HEK293T (cell line): ENCODE measurements at places on chromosomes 1 and 21.

GRCh38 chr1:210457568-210457967 lies 128.9 kb downstream of the HHAT start:
- DNase-seq: no peak

- DNase-seq: no peak
Observed at GRCh38 chr1:79561521-79561978, 555.0 kb upstream of the ADGRL4 start.

GRCh38 chr1:39129514-39129913 lies 75.0 kb upstream of the MACF1 start:
- no peak for DNase-seq

DNA sequence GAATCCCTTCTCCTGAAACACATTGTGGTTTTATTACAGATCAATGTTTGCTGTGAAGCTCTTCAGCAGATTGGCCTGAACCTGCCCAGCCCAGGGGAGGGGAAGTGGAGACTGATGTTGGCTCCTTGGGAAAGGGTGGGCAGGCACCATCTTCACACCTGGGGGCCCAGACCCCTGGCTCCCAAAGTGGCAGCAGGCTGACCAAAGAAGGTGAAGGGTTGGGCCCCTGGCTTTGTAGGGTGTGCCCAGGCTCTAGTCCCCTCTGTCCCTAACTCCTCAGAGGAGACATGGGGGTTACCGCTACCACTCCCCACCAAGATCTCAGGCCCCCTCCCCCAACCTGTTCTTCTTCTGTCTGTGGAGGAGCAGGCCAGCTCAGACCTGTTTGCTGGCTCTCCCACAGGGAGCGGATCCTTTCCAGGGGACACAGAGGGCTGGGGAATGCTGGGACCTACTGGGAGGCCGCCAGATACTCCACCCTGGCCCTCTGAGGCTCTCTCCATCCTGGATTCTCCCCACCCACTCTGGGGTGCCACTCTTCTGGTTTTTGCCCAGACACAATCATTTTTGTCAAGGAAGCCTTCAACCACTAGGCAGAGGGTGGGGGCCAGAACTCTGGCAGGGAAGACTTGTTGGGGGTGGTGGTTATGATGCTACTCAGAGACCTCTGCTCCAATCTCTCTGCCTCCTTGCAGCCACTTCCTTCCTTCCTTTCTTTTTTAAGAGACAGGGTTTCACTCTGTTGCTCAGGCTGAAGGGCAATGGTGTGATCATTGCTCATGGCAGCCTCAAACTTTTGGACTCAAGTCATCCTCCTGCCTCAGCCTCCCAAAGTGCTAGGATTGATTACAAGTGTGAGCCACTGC lies 5.0 kb upstream of the EFNA3 start:
- DNase-seq: no peak

DNA sequence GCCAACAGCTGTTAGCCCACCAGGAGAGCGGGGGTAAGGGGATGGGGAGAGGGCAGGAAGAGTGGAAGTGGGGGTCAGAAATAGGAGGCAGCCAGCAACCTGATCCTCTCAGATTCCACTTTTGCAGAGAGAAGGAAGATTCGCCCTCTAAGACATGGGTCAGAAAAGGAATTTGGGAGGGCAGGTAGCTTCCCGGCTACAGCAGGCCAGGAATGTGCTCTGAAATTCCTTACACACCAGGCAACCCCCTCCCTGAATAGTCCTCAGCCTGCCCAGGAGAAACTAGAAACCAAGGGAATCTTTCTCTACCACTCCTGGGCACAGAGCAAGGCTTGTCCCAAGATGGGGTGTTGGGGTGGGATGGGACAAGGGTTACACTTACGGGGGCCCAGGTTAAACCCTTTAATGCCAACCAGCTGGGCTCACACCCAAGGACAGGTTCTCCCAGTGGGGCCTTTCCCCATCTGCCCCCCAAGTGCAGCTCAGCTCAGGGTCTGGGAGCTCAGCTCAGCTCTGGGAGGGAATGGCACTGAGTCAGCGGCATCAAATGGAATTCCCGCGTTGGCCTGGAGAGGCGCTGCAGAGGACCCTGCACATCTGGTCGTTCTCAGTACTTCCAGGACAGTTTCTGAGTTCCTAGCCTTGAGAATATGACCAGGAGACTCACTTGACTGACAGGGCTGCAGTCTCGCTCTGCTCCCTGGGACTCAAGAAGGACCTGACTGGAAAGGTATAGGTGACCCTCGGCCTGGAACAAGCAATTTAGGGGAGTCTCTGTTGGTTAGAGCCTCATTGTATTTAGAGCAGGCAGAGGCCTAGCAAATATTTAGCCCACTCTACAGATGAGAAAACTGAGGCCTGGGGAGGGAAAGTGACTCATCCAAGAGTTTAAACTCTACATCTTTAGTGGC lies 761 bp downstream of the TNNT2 start:
- peak; percentile 93 for DNase-seq

DNA sequence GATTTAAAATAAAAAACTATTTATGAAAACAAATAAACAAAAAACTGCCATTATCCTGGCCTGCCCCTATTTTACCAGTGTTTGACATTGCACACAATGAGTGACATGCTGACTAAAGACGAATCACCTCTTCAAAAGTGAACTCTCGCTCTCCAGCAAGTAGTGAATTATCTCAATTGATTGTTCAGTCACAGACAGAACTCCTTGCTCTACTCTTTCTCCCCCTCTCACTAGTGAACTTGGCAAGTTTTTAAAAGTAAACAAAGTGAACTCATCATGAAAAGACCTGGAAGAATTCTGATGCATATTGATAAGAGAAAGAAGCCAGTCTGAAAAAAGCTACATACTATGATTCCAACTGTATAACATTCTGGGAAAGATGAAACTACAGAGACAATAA lies 4.7 kb upstream of the C1orf52 start:
- DNase-seq: no peak

DNA sequence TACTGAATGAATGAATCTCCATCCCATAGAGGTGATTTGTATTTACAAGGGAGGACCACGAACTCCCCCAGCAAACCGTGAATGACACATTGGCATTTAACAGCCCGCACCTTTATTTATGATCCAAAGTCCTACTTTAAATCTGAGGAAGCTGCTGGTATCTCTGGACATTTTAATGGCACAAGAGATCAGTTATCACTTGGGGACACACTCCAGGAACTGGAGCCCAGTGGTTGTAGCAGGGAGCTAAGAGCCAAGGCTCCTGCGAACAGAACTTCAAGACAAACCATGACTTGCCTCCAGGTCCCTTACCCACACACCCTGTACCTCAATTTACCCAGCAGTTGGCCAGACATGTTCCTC lies 1.2 kb downstream of the CTNNBIP1 start:
- no peak for DNase-seq

- DNase-seq: no peak
Observed at GRCh38 chr1:205365945-205366463, 9.3 kb upstream of the KLHDC8A start.

DNA sequence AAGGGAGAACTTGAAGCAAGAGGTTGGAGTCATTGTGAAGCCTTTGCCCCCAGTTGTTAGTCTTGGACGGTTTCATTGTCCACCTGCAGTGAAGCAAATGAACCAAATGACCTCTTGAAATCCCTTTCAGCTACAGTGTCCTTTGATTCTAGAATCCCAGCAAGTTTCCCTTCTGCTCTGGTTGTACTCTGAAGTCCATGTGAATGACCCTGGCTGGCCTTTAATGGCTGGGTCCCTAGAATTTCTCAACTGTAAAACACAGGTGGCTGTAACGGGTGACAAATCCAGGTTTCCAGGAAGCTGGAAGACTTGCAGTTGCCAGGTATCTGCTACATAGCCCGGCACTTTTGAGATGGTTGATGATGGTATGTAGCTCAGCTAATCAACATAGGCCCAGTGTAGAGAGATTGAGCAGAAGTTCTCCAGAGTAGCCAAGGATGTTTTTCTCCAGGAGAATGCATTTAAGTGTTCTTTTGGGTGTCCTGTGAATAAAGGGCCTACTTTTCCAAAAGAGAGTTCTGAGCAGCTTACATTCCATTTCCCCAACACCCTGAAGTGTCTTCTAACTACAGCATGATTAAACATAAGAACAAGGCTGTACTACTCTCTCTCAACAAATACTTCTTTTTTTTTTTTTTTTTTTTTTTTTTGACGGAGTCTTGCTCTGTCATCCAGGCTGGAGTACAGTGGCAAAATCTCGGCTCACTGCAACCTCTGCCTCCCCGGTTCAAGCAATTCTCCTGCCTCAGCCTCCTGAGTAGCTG lies 17.6 kb upstream of the SLC30A1 start:
- DNase-seq: no peak

DNA sequence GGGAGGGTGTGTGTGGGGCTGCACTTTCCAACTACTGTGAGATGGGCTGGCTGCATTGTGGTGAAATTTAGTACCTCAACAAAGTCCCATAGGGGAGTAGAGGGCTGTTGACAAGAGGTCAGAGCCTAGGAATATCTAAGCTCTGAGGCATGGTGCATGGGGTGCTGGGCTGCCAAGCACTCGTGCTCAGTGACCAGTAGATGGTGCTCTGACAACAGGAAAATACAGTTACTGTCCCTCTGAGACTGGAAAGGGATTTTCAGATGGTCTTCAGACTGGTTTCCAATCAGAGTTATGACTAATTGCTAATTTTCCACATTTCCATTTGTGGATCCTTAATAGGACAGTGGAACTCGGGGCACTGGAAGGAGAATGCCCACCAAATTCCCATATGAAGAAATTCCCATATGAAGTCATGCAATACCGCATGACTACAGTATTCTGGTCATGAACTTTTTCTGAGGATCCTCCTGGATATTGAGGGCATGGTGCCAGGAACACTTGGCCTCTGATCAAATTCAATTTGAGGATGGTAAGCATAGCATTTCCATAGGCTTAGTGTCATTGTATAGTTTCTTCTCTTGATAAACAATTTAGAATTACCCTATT lies 4.1 kb upstream of the CACNA1E start:
- DNase-seq: peak; percentile 79

DNA sequence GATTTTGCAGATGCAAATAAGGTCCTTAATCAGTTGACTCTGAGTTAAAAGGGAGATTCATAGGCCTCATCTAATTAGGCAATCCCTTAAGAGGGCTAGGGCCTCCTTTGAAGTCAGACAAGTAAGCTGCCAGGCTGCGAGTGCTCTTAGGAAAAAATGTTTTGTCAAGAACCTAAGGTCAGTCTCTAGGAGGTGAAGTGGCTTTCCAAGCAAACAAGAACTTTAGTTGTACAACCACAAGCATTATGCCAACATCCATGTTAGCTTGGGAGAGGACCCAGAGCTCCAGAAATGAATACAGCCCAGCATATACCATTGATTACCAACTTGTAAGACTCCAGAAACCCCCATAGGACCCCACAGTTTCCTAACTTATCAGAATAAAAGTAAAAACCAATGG lies 1366.2 kb downstream of the PLA2G4A start:
- no peak for DNase-seq

GRCh38 chr1:9038881-9039760 lies 12.9 kb upstream of the SLC2A7 start:
- no peak for DNase-seq

GRCh38 chr1:54851406-54851805 lies 35.6 kb downstream of the DHCR24 start:
- DNase-seq: no peak

DNA sequence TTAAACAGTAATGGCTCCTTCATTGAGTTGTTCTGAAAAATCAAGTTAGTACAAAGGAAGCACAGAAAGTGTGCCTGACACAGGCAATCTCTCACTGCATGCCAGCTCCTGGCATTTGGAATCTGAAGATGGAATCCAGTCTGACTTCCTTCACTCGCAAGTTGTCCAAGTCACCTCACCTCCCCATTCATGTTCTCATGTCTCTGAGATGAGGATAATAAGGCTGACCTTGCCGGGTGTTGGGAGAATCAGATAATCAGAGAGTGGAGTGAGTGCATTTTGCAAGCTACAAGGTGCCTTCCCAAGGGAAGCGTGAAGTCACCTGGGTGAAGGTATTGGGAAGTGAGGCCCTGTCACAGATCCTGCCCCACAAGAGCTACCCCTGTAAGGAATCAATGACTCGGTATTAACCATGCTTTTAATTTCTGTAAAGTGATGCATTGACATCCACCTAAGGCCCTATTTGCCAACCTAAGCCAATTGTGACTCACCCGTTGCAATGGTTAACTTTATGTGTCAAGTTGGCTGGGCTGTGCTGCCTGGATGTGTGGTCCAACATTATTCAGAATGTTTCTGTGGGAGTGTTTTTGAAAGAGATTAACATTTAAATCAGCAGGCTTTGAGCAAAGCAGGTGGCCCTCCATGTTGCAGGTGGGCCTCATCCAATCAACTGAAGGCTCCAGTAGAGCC lies 62.5 kb upstream of the TARBP1 start:
- no peak for DNase-seq

- no peak for DNase-seq
Observed at GRCh38 chr1:183435497-183435896, 17.3 kb upstream of the NMNAT2 start.

- no peak for DNase-seq
Observed at GRCh38 chr1:16183179-16183578, 27.3 kb upstream of the EPHA2 start.

DNA sequence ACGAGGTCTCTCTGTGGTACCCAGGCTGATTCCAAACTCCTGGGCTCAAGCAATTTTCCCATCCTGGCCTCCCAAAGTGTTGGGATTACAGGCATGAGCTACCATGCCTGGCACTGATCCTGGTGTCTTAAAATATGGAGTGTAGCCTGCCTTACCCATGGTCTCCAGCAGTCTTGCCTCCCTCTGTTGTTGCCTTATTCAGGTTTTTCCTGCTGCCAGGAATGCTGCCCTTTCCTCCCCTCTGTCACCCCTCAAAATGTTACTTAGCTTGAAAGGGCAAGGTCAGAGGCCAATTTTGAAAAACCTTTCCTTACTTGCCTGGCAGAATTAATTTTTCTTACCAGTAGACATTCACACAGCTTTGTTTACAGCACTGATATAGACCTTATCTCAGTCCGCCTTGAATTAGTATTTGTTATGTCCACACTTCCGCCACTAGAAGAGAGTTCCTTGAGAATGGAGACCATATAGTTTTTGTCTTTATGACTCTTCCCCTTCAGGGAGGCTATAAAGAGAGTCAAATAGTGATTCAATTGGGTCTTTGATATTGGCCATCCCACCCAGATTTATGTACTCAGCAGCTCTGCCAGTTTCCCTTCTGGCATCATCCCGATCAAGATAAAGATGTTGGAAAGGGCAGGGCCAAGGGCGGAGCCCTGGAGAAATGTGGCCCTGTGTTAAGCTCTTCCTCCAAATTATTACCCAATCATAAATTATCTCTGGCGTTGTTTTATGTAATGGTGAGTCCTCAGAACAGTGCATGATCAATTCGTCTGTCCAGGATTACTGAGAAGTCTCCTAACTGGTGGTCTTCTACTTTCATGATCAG lies 38.8 kb downstream of the C1orf21 start:
- no peak for DNase-seq

DNA sequence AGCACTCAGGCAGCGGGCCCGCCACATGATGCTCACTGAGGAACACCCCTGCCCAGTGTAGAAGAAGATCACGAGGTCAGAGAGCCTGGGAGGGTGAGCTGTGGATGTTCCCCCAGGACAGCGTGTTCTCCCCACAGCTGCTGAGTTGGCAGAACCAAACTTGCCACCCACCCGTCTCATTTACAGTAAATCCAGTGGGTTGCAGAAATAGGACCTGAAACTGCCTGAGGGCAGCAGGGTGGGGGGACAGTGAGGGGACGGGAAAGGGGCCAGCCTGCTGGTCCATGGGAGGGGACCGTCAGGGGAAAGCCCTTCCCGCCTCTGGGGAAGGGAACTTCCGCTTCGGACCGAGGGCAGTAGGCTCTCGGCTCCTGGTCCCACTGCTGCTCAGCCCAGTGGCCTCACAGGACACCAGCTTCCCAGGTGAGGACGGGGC lies at the start of gene C1QB:
Gene C1QB (plus strand): TSS at position 356 of the 436 bp plus-strand sequence. CDS start 6,227 bp downstream, outside the sequence.
- DNase-seq: no peak

GRCh38 chr1:183590244-183591191 lies at the start of gene NCF2:
Gene NCF2 (minus strand): TSS chr1:183590459. CDS start chr1:183590329, 130 bp downstream.
- DNase-seq: no peak
